ENCODE measurements at places on chromosomes 4 and X.
A peak's percentile ranks its signal among the peaks of the same experiment; 100 is the strongest.

- DNase-seq: no peak
Observed at GRCh38 chr4:38177641-38178391, 217.6 kb downstream of the PTTG2 start.

- no peak for DNase-seq
Observed at GRCh38 chr4:169986369-169986768, 39.8 kb downstream of the MFAP3L start.

- DNase-seq: no peak
Observed at GRCh38 chr4:169202145-169202699, 68.5 kb downstream of the SH3RF1 start.

DNA sequence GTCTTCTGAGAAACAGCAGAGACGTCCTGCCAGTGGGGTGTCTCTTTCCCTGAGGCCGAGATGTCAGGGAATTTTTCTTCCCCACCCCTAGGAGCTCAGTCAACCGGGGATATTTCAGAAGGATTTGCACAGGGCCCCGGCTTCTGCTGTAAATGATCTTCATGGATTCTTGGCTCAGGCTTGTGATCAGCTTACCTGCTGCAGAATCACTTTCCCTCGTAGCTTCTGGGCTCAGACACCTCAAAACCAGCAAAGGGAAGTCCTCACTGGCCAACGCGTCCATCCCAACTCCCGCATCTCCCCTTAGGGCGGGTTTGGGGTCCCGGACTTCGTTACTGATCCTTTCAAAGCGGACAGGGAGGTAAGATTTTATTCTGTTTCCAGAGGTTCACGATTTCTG, 212.7 kb downstream of the SHOX start:
- no peak for DNase-seq

DNA sequence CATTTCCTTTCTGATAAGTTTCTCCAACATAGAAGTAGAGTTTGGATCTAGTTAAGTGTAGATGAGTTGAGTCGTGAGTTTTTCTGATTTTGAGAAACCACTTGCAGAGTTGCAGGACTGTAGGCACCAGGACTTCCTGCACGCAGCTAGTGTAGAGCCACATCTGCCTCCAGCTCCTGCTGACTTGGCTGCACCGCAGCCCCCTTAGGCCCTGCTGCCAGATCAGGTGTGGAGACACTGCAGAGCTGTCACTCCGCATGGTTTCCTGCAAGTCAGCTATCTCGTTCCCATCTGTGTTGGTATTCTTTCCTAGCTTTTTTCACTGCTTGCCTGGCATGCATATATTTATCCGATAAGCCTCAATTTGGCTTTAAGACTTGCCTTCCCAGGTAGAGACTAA, 48.9 kb downstream of the PCDH7 start:
- DNase-seq: no peak

DNA sequence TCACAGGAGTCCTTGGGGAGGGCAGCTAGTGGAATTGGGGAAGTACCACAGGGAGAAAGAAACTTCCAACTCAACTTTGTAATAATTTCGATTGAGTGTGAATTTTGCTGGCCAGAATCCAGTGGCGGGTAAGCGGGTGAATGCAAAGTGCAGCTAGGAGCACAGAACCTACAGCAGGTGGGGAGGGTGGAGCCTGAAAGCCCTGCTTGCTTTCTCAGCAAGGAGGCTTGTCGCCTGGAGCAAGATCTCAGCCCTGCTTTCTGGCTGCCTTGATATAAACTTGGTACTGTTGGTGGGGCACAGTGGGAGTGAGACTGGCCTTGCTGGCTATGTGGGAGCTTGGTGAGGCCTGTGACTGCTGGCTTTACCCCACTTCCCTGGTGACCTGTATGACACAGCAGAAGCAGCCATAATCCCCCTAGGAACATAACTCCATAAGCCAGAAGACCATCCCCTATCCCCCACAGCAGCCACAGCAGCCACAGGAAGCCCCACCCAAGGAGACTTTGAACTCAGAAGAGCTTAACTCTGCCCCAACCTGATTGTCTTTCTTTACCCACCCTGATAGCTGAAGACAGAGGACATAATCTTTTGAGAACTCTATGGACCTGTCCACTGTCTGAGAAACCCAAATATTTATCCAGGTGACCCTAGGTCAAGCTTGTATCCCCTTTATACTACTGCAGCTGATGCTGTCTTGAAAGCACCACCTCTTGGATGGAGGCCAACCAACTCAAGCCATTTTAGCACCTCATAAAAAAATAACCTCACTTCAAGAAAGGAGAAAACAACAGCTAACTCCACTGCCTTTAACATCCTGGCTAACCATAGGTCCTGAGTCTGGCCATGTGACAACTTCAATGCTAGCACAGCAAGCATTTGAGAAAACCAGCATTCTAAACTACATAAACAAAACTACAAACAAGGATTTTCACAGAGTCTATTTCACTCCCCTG, 87.2 kb upstream of the PDE5A start:
- DNase-seq: no peak

DNA sequence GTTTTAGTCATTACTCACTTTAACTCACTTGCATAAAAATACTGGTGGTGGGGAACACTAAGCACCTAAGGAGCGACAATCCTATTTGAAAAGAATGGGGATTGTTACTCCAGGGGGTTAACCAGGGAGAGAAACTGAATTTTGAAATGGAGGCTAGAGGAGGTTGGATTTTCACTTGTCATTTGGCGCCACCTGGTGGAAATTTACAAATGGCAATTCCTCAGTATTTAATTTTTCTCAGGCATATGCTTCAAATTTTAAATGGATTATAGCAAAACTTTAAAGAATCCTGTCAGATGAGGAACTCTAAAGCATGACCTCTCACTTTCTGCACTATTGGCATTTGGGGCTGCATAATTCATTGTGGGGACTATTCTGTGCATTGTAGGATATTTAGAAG, 2.7 kb upstream of the GEMIN8 start:
- DNase-seq: peak; percentile 76

DNA sequence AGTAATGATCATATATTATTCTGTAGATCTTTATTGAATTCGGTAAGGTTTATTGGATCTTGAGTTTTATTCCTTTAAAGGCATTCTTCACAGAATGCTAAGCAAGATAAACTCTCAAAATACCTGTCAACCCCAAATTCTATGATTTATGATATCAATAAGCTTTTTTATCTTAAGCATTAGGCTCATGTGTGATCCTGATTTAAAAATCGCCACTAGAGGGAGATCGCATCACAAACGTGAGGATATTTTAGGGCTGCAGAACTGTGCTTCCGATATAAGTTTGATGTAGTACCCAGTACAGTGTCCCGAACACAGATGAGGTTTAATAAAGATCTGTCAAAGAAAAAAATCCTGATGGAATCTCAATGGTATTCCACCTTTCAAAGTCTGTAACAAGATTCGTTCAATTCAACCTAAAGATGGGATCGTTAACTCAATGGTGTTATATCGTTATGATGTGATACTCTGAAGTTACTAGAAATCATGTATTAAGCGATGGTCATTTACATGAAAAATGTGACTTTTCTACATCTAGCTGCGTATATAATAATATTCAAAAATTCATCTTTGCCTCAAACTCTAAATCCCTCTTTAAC, 169.0 kb downstream of the CORIN start:
- peak; percentile 3 for DNase-seq

GRCh38 chr4:141658309-141658708, 21.9 kb downstream of the IL15 start:
- no peak for DNase-seq

GRCh38 chr4:83723609-83724008, 187.7 kb downstream of the GPAT3 start:
- no peak for DNase-seq

DNA sequence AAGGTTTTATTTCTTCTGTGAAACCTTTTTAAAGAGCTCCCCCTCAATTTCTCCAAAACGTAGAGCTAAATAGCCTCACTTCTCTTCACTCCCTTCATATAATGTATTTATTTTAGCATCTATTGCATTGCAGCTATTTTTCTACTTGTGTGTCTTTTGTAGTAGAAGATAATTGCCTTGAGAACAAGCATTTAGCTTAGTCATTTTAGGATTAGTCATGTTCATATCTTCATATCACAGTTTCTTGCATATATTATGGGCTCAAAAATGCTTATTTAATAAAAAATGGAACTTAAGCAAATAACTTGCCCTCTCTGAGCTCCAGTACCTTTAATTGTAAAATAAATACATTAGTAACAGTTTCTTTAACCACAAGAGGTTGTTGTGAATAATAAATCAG, 72.1 kb upstream of the SPANXC start:
- no peak for DNase-seq

- no peak for DNase-seq
Observed at GRCh38 chr4:5940470-5941203, 47.8 kb upstream of the CRMP1 start.

- no peak for DNase-seq
Observed at GRCh38 chr4:17094159-17094875, 195.9 kb upstream of the LDB2 start.

DNA sequence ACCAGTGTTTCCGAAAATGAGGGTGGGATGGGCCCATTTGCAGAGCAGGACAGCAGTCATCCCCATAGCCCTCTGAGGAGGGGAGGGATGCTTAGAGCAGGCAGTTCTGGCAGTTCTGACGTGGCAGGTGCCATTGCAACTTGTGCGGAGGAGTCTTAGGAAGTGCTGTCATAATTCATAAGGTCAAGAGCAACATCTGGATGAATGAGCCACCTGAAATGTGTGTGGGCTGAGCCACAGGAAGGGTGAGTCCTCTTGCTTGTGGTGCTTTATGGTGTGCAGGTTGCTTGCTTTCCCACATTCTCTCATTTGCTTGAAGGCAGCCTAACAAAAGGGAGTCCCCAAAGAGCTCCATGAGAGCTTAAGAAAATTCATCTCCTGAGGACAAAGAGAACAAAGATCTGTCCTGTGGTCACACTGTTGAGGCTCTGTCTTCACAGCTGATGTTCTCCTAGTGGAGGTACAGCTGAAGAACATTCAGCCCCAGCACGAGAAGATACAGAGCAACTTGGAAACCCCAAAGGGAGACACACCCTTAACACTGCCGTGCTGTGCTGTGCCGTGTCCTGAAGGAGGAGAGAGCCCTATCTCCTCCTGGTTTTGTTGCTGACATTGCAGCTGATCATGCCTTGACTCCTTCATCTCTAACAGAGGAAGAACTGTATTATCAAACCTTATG, 60.3 kb downstream of the DLG3 start:
- DNase-seq: no peak

- no peak for DNase-seq
Observed at GRCh38 chr4:163486321-163486720, 8.2 kb upstream of the TMA16 start.

- DNase-seq: peak; percentile 27
Observed at GRCh38 chrX:78029663-78030062, 60.2 kb upstream of the PGAM4 start.

GRCh38 chr4:26632916-26633315, 49.0 kb downstream of the TBC1D19 start:
- no peak for DNase-seq

DNA sequence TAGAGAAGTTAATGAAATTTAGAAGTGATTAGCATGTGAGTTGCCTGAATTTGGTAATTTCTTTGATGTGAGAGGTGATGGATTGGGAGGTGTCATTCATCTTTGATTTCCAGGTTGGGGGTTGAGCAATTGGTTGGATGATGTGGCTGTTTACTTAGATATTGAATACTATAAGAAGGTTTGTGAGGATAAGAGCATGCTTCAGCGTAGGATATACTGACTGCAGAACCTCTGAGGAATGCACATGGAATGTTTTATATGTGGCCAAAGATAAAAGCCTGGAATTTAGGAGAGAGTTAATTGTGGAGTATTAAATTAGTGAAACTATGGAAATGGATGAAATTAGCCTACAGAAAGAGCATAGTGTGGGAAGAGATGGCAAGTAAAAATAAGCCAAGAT, 165.4 kb upstream of the MAD2L1 start:
- no peak for DNase-seq

DNA sequence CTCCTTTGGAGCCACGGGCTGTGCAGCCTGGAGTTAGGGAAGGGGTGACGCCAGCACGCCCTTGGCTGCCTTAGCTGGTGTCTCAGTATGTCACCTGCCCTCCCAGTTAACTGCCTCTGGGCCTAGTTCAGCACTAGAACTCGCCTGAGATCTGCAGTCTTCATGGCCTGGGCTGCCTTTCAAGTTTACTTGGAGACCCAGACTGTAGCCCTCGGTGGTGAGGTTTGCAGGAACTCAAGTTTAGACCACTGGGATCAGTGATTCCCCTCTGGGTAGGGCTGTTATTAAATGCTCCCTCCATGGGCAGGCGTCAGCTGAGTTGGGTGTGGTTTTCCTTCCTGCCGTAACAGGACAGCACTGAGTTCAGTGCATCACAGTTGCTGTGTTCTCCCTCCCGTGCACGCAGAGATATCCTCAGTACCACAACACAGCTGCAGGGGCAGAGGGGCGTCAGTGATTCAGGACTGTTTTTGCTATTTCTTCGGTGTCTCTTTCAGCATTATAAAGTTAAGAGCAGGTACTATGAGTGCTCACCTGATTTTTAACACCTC, 30.5 kb downstream of the PLAC8 start:
- DNase-seq: peak; percentile 34

Measured in trophoblast cell (in vitro differentiated cells and primary cell).